ENCODE measurements at places on chromosomes 16 and 17.

DNA sequence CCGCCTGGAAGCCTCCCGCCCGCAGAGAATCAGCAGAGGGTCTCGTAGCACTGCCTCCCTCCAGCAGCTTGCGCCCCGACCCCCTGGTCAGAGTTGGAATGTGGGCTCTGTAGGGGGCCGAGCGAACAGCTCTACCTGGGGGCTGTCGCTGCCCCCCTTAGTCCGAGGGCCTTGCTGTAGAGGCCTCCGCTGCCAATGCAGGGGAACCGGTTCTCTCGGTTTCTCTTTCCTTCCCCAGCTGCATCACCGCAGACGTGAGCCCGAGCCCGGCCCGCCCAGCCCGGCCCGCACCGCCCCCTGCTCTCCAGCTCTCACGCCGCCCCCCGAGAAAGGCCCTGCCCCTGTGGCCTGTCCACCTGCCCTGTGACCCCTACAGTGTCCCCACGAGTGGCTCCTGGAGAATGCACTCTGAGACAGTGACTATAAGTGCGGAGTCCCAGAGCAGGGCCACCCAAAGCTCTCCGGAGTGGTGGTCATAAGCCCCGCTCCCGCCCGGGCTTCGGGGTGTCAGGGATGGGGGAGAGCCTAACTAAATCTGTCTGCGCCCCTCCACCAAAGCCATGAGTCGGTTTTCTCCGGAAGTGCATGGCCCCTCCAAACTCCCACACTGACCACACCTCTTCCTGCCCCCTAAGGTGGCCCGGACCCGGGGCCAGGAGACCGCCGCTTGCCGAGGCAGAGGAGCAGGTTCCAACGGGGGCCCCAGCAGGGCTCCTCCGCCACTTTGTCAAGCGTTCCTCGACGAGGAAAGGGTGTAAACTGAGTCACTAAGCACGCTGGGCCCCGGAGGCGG is 1.7 kb downstream of the ARHGAP27 start:
- no peak for DNase-seq

- DNase-seq: no peak
Measured at GRCh38 chr17:12320286-12320685, 299.6 kb downstream of the MAP2K4 start.

GRCh38 chr17:81232616-81233241 is 6.1 kb downstream of the TEPSIN start:
- DNase-seq: no peak

- DNase-seq: no peak
Measured at GRCh38 chr16:47990676-47991075, 165.1 kb downstream of the ABCC12 start.

DNA sequence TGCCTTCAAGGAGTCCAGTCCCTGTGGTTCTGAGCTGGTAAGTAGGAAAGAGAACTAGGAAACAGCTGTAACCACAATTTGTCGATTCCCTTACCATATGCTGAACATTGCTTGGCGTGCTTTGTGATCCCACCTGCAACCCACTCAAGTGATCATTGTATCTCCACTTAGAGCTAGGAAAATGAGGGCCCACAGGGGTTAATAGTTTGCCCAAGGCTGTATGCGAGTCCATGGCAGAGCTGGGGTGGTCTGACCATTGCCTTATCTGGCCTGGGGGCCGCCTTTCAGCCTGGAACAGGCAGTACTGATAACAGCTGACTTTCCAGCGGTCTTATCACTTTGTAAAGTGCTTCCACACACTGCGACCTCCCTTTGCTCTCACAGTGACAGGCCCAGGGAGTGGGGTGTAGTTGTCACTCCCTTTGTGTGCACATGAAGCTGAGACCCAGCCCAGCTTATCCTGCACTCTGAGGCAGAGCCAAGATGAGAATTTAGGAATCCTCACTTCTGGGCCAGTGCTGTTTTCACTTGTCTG is 9.8 kb downstream of the MYL4 start:
- no peak for DNase-seq

GRCh38 chr16:56915336-56916119 is 16.4 kb upstream of the HERPUD1 start:
- DNase-seq: no peak

DNA sequence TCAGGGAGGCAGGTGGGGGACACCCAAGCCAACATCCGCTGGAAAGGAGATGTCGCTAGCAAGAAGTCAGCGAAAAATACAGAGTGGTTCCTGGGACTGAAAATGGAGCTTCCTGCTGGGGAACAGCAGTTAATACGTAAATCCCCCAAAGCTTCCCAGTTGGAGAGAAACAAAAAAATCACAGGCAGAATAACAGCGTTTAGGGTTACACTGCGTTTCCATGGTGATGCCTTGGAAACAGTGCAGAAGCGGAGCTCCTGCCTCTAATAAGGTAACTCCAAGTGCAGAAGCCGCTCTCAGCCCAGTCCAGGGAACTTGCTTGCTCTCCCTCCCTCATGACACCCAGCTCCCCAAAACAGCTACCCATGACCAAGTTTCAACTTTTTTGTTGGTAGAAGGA is 73.4 kb downstream of the PLD6 start:
- no peak for DNase-seq

DNA sequence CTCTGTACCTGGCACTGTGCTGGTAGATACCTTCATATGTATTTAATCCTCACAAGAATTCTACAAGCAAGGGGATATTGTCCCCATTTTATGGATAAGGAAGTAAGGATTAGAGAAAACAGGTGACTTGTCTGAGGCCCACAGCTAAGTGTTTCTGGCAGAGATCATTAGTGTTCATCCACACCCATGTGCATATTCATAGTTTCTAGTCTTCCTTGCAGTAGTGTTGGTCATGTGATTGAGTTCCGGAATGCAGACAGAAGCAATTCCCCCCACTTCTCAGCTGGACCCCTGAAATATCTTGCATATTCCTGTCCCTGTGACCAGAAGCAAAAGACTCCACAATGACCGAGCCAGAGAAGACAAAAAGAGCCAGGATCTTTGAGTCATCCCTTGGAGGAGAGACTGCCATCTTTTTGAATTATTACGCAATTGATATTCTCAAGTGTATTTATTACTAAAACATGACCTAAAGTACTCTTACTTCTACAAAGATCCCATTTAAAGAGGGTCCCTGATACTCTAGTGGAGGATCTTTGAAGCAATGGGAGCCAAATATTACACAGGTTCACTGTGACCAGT is 43.4 kb downstream of the SOX9 start:
- no peak for DNase-seq

DNA sequence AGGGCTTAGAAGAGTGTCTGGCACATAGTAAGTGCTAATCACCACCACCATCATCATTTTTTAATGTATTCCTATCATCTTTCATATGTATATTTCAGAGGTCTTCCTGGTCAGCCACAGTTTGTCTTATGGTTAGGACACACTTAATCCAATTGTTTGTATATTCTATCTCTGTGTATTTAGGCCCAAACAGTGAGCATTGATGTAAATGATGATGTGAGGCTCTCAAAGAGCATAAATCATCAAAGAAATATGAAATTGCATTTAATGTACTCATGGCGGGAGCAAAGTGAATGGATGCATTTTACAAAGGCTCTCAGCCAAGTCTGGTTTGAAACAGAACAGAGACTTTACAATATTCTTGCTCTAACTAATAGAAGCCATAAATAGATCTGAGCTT is 24.1 kb upstream of the MPHOSPH6 start:
- no peak for DNase-seq

DNA sequence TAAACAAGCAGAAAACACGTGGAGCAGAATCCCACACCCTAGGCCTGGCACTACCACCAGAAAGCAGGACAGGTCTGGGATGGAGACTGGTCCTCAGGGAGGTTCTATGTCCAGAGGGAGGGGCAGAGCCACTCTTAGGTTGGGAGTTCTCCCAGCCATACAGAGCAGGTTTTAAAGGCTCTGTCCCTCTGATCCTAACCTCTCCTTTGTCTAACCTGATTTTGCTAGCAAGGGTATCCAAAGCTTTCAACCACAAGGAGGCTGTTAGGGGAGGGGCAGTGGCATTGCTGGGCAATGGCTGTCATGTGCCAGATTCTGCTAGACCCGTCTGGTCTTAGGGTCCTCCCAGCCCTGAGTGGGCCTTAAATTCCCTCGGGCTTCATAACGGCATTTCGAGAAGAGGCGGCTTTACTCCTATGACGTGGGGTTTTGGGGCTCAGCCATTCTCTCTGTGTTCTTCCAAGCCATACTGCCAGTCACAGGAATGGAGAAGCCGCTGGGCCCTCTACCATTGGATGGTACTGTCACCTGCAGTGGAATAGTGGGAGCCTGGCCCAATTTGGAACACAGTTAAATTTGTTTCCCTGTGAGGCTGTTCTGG is 5.7 kb downstream of the TPPP3 start:
- no peak for DNase-seq

- no peak for DNase-seq
Measured at GRCh38 chr16:58639230-58639629, 9.6 kb upstream of the CNOT1 start.

DNA sequence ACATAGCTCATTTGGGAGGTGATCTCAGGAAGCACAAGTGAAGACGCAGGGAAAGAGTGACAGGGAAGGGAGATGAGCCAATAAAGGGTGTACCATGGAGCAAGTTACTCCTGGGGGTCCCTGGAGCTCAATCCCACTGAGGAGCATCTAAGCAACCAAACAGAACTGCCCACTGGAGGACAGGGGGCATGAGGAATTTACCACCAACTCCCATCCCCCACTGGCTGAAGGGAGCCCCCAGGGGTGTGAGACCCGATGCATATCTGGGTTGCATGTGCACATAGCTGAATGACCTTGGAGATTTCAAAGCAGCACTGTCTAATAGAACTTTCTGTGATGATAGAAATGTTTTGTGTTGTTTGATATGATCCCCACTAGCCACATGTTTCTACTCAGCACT is 29.6 kb downstream of the C16orf82 start:
- no peak for DNase-seq

GRCh38 chr17:16882243-16882925 is 89.5 kb downstream of the TNFRSF13B start:
- DNase-seq: no peak
